ENCODE measurements at places on chromosomes 3 and 15. TPM values are rescaled to one million over a fixed set of nuclear protein-coding genes. Genes with fewer than 3 reads are reported as not detected.

Gene MINAR1
- total RNA-seq: 1.3 TPM

Gene TLR9
- not detected for total RNA-seq

Gene MESP1
- 0.47 TPM for total RNA-seq

DNA sequence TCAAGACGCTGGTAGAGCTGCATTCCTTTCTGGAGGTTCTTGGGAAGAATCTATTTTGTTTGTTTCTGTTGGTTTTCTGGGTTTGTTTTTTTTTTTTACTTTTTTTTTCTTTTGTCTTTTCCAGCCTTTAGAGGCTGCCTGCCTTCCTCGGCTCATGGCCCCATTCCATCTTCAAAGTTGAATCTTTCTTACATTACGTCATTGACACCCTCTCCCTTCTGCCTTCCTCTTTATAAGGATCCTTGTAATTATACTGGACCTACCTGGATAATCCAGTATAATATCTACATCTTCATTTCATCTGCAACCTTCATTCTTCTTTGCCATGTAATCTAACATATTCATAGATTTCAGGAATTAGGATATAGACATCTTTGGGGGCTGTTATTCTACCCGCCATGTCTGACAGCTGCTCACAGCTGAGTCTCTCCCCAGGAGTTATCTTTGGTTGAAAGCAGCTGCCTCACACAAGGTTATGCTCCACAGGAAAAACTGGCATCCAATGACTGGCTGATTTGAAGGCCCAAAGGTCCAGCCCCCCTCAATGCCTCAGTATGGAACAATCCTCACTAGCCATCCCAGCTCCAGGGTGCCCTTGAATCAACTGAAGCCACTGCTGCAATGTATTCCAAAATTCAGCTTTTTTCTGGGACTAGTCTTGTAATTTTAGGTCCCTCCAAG lies 38.4 kb upstream of the THBS1 start:
- DNase-seq: no peak

- no peak for DNase-seq
Measured at GRCh38 chr3:58104151-58104550, 95.9 kb downstream of the FLNB start.

DNA sequence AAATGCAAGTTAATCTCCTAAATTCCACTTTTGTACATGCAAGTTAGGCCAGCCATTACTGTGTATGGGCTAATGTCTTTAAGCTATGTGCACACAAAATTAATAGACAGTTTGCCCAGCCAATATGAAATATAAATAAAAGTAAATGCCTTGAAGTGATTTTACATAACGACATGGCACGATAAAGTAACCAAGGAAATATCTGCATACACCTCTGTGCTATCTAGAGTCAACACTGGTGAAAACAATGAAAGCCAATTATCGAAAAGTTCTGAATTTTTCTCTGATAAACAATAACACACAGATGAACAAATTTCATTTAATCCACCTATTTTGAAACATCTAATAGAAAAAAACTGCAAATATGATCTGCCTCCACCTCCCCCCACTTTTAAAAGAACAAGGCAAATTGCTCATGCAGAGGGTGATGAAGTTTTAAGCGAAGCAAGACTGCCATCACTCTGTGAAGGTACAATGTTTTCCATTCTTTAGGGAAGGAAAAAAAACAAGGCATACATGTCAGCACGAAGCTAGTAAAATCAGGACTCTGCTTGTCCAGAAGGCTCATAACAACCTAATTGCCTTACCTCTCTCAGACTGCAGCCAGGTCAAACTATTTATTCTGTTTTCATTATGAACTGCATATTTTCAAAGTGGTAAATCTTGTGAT lies 317.7 kb downstream of the MECOM start:
- DNase-seq: no peak

GRCh38 chr15:25695875-25696760 lies 167.0 kb downstream of the ATP10A start:
- no peak for DNase-seq

Measured in H4 (cell line).